RWPE2 (cell line): ENCODE measurements at places on chromosomes 1 and 21.
A peak's percentile ranks its signal among the peaks of the same experiment; 100 is the strongest.

- no peaks in the 10 kb centered on the region for H3K36me3 ChIP-seq
- peak; percentile 97 for DNase-seq
- H3K27me3 ChIP-seq: no peaks in the 10 kb centered on the region
- H3K4me1 ChIP-seq: peaks cover 27% of the 10 kb centered on the region
- no peak overlapping the region for H3K4me3 ChIP-seq
- peak overlapping the region; percentile 85 for H3K27ac ChIP-seq
Observed at GRCh38 chr1:59150577-59151386, 146.1 kb upstream of the FGGY start.

DNA sequence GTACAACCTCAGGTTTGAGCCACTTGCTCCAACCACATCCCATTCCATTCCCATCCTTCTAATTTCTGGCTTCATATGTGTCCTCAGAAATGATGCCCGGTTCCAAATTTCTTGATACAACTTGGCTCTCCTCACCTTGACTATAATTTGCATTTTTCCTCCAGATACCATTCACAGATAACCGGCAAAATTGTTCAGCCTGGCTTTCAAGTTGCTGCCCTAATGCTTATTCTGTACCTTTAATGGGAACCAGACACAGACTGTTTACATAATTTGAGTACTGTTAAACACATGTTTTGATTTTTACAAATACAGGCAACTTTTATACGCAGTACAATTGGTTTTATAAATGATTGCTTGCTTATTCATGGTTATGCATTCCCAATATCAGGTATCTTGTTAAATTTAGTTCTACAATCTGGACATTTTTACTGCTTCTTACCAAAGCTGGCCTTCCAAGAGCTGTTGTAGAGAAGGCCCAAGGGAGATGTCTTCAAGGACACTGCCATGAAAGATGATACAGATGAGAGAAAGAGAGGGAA lies 649.5 kb upstream of the CAMK1G start:
- H3K4me1 ChIP-seq: peaks cover 4% of the 10 kb centered on the region
- no peak overlapping the region for H3K4me3 ChIP-seq
- peak overlapping the region; percentile 17 for H3K27ac ChIP-seq
- no peaks in the 10 kb centered on the region for H3K27me3 ChIP-seq
- no peaks in the 10 kb centered on the region for H3K36me3 ChIP-seq

DNA sequence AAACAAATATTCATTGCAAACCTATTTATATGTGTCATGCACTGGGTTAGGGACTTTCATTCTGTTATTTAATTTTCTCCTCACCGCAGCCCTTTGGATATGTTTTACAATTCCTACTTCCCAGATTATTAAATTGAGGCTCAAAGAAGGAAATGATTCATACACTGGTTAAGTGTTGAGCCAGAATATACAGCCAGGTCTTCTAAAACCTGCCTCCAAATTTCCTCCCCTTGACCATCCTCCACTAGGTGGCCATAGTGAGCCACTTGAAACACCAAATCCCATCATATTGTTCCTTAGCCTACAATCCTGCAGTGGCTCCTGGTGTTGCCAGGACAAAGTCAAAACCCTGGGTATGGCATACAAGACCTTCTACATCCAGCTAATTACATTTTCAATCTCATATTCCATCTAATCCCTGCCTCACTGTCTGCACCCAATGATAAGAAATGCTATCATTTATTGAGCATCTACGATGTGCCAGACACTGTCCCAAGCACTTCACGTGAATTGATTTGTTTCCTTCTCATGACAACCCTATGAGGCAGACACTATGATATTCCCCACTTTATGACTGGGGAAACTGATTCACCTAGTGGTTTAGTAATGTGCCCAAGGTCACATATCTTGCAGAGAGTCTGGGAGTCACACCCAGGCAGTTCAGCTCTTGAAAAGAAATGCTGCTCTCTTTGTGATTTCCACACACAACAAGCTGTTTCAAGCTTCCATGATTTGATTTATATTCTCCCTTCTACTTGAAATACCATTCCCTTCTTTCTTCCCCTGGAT lies 23.6 kb upstream of the KIRREL1 start:
- H3K27ac ChIP-seq: peak overlapping the region; percentile 96
- H3K4me3 ChIP-seq: no peak overlapping the region
- H3K27me3 ChIP-seq: no peaks in the 10 kb centered on the region
- peaks cover 25% of the 10 kb centered on the region for H3K4me1 ChIP-seq
- no peak for DNase-seq

- H3K4me3 ChIP-seq: no peak overlapping the region
- no peak for DNase-seq
- H3K4me1 ChIP-seq: peaks cover 4% of the 10 kb centered on the region
- peaks cover 86% of the 10 kb centered on the region for H3K27me3 ChIP-seq
Observed at GRCh38 chr1:44417351-44418021, 12.4 kb downstream of the RNF220 start.

GRCh38 chr1:57489358-57490036 lies 65.6 kb upstream of the DAB1 start:
- H3K27ac ChIP-seq: peak overlapping the region; percentile 16
- H3K4me3 ChIP-seq: no peak overlapping the region
- H3K27me3 ChIP-seq: no peaks in the 10 kb centered on the region
- H3K36me3 ChIP-seq: no peaks in the 10 kb centered on the region
- DNase-seq: no peak

DNA sequence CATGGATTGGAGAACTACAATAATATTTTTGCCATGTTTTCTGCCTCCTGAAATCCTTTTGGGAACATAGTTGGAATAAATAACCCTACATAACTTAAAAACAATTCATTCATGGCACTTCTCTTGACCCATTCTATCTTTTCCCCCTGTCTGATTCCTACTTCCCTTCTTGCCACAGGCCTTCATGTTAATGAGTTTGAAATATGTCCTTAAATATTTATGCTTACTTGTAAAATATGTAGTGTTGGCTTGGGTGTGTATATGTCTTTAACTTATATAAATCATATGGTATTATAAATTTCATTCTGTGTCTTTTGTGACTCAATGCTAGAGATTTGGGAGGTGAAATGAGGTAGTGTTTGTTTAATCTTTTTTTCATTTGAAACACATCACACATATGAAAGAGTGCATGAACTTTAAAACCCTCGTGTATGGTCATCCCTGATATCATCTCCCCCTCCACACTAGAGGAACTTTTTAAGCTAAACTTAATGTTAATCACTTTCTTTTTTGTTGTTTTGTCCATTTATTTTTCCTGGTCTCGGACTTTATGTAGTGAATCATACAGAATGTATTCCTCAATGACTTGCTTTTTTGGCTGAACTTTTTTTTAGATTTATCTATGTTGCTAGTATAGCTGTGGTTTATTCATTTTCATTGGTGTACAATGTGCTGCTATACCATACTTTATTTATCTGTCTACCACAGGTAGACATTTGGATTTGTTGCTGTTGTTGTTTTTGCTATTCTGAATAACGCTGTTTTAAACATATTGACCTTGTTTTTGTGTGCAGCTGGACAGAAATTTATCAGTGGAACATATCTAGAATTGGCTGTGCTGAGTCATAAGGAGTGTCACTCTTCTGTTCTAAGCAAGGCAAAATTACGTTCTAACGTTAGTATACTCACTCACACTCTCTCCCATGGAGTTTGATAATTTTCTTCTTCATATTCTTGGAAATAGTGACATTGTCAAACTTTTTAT lies 441.6 kb downstream of the PLPP3 start:
- no peak overlapping the region for H3K27ac ChIP-seq
- H3K36me3 ChIP-seq: no peaks in the 10 kb centered on the region
- no peak overlapping the region for H3K4me3 ChIP-seq
- no peak for DNase-seq
- no peaks in the 10 kb centered on the region for H3K27me3 ChIP-seq
- no peaks in the 10 kb centered on the region for H3K4me1 ChIP-seq

GRCh38 chr1:51736702-51737101 lies 119.8 kb downstream of the OSBPL9 start:
- H3K4me3 ChIP-seq: no peak overlapping the region
- H3K27me3 ChIP-seq: no peaks in the 10 kb centered on the region
- peak overlapping the region; percentile 25 for H3K27ac ChIP-seq
- no peak for DNase-seq
- no peaks in the 10 kb centered on the region for H3K36me3 ChIP-seq
- H3K4me1 ChIP-seq: peaks cover 28% of the 10 kb centered on the region

GRCh38 chr21:44932408-44933181 lies 7.2 kb upstream of the SLX9 start:
- no peak overlapping the region for H3K27ac ChIP-seq
- H3K4me3 ChIP-seq: peak overlapping the region; percentile 24
- H3K4me1 ChIP-seq: peaks cover 18% of the 10 kb centered on the region

DNA sequence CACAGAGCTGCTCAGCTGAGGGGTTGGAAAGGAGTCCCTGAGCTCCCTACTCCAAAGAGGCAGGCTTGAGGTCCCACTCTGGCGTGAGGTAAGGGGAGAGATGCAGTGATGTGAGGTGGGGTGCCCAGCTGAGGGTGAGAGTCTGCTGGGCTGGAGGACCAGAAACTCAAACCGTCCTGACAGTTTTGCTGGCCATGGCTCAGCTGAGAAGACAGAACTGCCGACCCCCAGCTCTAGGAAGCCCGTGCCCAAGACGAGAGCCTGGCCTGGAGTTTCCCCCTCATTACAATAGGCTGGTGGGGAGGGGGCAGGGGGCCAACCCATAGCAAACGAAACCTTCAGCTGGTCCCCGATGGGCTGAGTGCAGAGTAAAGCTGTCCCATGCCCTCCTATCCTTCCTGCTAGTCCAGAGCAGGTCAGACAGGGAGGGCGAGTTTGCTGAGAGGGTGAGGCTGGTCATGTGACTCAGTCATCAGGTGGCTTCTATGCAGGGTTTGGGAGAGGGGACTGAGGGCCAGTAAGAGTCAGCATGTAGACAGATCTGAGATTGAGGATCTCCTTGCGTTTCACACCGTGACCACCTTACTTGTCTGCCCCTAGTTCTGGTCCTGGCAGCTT lies 129.3 kb downstream of the PRDM2 start:
- no peaks in the 10 kb centered on the region for H3K27me3 ChIP-seq
- no peak for DNase-seq
- H3K4me1 ChIP-seq: no peaks in the 10 kb centered on the region
- no peak overlapping the region for H3K4me3 ChIP-seq

GRCh38 chr1:35885961-35886558 lies 3.1 kb downstream of the AGO1 start:
- no peaks in the 10 kb centered on the region for H3K27me3 ChIP-seq
- H3K27ac ChIP-seq: no peak overlapping the region
- peaks cover 18% of the 10 kb centered on the region for H3K36me3 ChIP-seq
- no peaks in the 10 kb centered on the region for H3K4me1 ChIP-seq
- DNase-seq: no peak
- no peak overlapping the region for H3K4me3 ChIP-seq

- no peak for DNase-seq
- no peak overlapping the region for H3K27ac ChIP-seq
- no peak overlapping the region for H3K4me3 ChIP-seq
- no peaks in the 10 kb centered on the region for H3K4me1 ChIP-seq
Observed at GRCh38 chr21:37606549-37606948, 240.0 kb downstream of the DYRK1A start.

DNA sequence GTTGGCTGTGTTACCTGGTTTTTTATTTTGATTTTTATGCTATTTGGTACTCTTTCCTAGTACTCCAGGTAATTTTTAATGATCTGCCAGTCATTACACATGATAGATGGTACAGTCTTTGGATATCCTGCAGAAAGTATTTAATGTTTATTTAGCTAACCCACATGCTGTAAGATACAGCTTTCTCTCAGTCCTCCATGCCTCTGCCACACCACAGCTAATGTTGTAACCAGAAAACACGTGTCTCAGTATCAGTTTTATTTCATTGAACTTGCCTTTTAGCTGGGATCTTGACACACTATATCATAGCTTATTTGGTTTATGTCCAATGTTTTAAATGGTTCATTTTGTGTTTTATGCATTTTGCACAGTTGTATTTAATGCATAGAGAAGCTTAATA lies 1648.4 kb downstream of the KCNT2 start:
- H3K27me3 ChIP-seq: no peaks in the 10 kb centered on the region
- no peak overlapping the region for H3K27ac ChIP-seq
- no peaks in the 10 kb centered on the region for H3K4me1 ChIP-seq
- H3K4me3 ChIP-seq: no peak overlapping the region
- DNase-seq: no peak

DNA sequence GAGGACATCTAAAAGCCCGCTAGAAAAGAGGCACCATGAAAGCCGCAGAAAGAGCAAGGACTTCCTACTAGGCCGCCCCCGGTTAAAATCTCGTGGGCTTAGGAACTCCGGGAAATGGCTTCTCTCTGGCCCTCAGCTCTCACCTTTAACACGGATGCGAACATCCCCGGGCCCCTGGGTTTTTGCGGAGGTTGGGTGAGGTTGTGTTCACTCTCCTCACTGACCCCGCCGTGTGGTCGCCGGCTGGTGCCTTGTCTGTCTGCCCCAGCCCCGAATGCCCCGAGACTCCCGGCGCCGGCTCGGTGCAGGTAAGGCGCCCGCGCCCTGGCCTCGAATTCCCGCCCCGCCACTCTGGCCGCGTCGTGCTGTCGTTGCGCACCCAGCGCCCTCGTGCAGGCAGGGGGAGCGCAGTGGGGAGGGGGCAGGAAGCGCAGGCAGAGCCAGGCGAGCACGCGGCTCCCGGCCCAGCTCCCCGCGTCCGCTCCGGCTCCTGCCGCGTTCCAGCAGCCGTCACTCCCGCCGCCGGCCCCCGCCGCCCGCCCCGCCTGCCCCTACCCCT lies at the start of gene SHISAL2A:
SHISAL2A (plus strand) TSS at position 437 of the 559 bp plus-strand sequence. CDS start 326 bp downstream, outside the sequence.
- H3K4me1 ChIP-seq: peaks cover 11% of the 10 kb centered on the region
- no peak within 1 kb of the TSS for H3K27ac ChIP-seq
- H3K36me3 ChIP-seq: no peaks in the 10 kb centered on the region
- DNase-seq: peak; percentile 57
- no peak within 1 kb of the TSS for H3K4me3 ChIP-seq

DNA sequence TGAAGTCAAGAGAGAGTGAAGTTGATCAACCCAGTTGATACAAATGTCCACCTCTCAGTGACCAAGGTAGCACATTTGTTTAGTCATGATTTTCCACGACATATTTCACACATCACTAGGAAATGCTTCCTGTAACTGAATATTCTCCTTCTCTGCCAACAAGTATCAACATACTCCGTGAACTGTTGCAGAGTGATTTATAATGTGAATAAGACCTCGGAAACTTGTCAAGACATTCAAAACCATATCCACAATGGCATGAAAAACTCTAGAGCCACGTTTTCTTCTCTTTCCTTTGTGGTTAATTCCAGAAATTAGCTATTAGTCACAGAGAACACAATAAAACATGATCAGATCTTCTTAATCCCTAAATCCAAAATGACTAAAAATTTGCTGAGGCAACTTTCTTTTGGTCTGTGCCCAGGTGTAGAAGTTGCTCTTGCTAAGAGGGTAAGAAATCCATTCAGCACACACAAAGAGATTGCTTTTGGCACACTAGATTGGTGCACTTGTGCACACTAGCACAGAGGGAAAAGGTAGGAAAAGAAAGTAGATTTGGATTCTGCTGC lies 244.3 kb upstream of the NRIP1 start:
- no peak overlapping the region for H3K4me3 ChIP-seq
- H3K36me3 ChIP-seq: no peaks in the 10 kb centered on the region
- H3K27me3 ChIP-seq: no peaks in the 10 kb centered on the region
- no peak for DNase-seq
- peak overlapping the region; percentile 26 for H3K27ac ChIP-seq

- no peak for DNase-seq
- no peaks in the 10 kb centered on the region for H3K36me3 ChIP-seq
- H3K27ac ChIP-seq: no peak overlapping the region
- H3K4me1 ChIP-seq: peaks cover 11% of the 10 kb centered on the region
- no peaks in the 10 kb centered on the region for H3K27me3 ChIP-seq
Observed at GRCh38 chr1:118335331-118335732, 150.3 kb upstream of the SPAG17 start.
